Right renal cortex interstitium (tissue), 3 donors: ENCODE measurements at places on chromosomes 3 and 15. TPM values are rescaled to one million over a fixed set of nuclear protein-coding genes. Genes with fewer than 3 reads are reported as not detected.

- DNase-seq: no peak
These were observed 694.5 kb upstream of the BCHE start for GRCh38 chr3:166531730-166532129.

GRCh38 chr3:20023623-20024405 lies 11.8 kb upstream of the PP2D1 start:
- DNase-seq: no peak

- DNase-seq: no peak
These were observed 25.2 kb upstream of the CNTN3 start for GRCh38 chr3:74639681-74640080.

DNA sequence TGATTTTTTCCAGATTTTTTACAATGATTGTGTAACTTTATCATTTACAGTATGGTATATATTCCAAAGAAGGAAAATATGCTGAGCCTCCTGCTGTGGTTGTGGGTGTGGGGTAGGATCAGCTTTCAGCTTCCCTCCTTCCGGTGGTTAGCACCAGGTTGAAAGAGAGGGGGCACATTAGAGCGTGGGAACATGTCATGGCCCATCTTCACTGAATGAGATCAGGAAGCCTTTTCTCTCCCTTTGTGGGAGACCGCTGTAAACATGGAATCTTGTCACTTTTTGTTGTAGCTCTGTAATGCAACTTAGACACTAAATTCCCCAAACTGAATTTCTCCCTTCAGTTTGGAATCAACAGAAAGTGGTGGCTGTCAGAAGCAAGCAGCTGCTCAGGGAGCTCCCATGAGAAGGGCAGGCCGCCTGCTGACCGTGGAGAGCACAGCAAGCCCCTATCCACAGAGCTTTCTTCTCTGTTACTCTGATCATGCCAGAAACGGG lies 86.7 kb upstream of the LIMD1 start:
- peak; percentile 27 for DNase-seq

GRCh38 chr15:77168141-77168540 lies 97.2 kb upstream of the TSPAN3 start:
- no peak for DNase-seq

DNA sequence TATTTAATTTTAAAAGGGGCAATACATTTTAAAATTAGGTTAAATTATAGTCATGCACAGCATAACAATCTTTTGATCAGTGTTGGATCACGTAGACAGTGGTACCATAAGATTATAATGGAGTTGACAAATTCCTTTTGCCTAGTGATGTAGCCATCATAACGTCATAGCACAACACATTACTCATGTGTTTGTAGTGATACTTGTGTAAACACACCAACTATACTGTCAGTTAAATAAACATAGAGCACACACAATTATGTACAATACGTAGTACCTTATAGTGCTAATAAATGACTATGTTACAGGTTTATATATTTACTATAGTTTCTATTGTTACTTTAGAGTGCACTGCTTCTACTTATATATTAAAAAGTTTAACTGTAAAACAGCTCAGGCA lies 31.2 kb downstream of the FOXB1 start:
- DNase-seq: no peak

DNA sequence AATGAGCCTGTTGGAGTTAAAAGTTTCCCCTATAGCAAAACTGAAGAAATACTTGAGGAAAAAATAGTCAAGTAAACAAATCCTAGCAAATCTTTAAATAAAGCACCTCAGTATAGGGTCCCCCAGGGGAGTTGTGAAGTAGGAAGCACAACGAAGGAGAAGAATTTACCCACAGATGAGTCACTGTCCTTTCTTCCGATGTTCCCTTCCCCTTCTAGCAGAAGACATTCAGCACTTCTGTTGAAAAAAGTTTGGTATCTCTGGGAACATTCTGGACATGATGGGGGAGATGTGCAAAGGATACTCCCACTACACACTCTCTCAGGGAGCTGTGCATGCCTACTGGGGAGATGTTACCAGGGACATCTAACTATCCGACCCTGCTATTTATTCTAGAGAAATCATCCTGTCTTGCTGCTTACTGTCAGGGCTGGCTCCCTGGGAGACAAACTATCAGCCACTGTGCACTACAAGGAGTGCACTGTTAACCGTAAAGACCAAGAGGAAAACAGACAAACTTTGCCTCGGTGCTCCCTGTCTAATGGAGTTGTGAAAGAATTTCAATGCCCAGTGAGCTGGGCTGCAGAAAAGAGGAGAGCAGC lies 93.8 kb downstream of the RFTN1 start:
- DNase-seq: no peak

DNA sequence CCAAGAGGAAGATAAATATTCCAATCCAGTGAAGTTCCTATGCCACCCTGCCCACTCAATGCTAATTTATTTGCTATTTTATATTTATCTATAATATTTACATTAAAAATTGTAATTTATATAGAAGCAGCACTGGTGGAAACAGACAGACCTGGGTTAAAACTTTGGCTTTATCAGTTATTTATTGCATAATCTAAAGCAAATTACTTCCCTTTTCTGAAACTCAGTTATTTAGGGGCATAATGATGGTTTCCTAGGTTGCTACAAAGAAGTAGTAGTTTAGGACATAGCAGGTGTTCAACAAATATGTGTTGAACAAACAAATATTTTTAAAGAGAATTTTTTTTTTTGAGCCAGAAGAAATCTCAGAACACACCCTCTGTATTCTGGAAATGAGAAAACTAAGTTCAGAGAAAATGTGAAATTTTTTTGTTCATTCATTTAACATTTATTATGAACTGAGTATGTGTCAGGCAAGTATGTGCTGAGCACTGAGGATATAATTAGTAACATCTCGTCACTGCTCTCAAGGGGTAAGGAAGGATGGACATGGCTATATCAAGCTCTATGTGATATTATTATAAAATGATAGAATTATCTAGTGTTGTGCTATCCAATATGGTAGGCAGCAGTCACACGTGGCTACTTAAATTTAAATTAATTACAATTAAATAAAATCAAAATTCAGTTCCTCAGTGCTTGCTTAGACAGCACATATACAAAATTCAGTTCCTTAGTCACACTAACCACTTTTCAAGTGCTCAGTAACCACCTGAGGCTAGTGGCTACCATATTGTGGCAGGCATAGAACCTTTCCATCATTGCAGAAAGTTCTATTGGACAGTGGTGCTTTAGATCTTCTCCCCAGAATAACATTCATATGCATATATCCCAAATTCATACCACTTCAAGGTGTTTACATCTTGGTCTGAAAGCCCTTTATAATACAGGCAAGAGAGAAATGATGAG lies 7.0 kb upstream of the UBE2Q2 start:
- no peak for DNase-seq

- DNase-seq: no peak
These were observed 134.6 kb upstream of the KBTBD8 start for GRCh38 chr3:66863205-66864111.

DNA sequence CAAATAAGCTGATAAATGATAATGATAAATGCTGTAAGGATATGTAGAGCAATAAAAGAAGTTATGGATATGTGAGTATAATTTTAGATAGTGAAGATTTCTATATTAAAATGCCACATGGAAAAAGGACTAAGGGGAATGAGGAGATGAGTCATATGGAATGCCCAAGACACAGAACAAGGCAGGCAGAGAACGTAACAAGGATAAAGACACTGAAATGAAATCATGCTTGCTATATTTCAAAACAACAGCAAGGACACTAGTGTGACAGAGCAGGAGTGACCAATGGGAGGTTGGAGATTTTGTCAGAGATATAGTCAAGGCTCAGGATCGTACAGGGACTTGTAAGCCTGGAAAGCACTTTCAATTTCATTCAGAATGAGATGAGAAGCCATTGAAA lies 621.5 kb upstream of the SEMA6D start:
- DNase-seq: no peak

DNA sequence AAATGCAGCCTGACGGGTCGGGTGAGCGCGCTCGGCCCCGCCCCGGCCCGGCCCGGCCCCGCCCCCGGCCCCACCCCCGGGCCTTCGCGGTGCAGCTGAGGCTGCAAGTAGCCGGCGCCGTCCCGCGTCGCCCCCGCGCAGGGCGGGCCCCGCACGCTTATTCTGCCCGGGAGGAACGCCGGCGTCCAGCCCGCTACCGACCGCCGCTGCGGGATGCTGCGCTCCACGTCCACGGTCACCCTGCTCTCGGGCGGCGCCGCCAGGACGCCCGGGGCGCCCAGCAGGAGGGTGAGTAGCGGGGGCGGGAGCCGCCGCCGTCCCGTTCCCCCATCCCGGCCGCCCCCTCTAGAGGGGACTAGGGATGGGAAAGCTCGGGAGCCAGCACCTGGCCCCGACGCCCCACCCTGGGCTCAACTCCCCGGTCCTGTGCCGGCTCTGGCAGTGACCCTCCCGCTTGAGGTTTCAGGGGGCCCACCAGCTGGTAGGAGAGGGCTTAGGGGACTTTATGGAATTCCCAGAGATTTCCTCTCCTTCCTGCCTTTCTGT lies at the start of gene MYZAP:
TSS of gene MYZAP (plus strand) at position 83 of the 546 bp plus-strand sequence. CDS start at position 214, 131 bp downstream.
- DNase-seq: no peak

DNA sequence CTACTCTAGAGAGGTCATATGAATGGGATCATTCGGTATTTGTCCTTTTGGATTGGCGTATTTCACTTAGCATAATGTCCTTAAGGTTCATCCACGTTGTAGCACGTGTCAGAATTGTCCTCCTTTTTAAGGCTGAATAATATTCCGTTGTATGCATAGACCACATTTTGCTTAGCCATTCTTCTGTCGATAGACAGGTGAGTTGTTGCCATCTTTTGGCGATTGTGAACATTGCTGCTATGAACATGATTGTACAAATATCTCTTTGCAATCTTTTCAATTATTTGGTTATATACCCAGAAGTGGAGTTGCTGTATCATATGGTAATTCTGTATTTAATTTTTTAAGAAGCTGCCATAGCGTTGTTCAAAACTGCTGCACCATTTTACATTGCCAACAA lies 52.4 kb upstream of the GOLGA8J start:
- no peak for DNase-seq

GRCh38 chr15:101533371-101534140 lies 44.0 kb upstream of the PCSK6 start:
- no peak for DNase-seq

DNA sequence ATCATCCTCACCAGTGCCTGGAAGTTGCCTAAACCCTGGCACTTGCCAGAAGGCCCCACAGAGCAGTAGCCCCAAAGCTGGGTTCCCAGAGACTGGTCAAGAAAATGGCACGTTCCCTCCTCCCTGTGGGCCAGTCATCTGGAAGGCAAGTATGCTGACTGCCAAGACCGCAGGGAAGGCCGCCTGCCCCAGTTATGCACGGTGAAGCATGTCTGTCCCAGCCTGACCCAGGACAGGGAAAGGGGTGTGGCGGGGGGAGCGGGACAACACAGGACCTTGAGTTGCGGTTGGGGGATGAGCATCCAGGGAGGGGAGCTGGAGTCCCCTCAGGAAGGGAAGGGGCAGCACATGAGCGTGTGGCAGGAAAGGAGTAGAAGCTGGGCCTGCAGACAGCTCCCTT lies 33.0 kb downstream of the RBPMS2 start:
- no peak for DNase-seq

DNA sequence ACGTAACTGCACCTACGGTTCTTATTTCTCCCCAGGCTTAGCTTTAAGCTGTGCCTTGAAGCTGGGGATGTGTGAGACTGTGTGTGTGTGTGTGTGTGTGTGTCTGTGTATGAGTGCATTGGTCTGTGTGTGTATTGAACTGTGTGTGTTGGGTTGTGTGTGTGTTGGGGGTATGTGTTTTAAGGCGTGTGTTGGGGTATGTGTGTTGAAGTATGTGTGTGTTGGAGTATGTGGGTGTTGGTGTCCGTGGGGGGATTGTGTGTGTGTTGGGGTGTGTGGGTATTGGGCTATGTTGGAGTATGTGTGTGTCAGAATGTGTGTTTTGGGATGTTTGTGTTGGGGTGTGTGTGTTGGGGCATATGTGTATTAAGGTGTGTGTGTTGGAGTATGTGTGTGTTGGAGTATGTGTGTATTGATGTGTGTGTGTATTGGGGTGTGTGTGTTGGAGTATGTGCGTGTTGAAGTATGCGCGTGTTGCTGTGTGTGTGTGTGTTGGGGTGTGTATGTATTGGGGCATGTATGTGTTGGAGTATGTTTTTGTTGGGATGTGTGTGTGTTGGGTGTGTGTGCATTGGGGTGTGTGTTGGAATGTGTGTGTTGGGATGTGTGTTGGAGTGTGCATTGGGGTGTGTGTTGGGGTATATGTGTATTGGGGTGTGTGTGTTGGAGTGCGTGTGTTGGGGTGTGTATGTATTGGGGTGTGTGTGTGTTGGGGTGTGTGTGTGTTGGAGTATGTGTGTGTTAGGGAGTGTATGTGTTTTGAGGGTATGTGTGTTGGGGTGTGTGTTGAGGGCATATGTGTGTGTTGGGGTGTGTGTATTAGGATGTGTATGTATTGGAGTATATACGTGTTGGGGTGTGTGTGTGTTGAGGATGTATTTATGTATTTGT lies 76.4 kb downstream of the LSM3 start:
- no peak for DNase-seq

GRCh38 chr3:24062916-24063315 lies 117.8 kb downstream of the NR1D2 start:
- no peak for DNase-seq

DNA sequence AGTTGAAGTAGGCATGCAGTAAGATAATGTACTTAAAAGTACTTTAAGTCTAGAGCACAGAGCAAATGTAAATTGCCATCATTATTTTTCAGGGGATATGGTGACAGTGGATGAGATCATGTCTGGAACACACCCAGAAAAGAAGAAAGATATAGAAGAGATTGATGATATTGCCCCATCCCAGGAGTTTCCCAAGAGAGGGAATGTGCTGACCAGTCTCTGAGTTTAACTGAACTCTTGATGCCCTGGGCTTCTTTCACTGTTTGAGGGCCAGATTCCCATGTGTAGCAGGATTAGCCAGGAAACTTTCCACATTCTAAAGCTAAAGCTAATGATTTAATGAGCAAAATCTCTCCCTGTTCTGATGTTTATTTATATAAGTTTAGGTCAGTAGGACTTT lies 366.8 kb upstream of the UMPS start:
- no peak for DNase-seq

- peak; percentile 54 for DNase-seq
These were observed 41.5 kb downstream of the ABHD17C start for GRCh38 chr15:80736560-80736959.

DNA sequence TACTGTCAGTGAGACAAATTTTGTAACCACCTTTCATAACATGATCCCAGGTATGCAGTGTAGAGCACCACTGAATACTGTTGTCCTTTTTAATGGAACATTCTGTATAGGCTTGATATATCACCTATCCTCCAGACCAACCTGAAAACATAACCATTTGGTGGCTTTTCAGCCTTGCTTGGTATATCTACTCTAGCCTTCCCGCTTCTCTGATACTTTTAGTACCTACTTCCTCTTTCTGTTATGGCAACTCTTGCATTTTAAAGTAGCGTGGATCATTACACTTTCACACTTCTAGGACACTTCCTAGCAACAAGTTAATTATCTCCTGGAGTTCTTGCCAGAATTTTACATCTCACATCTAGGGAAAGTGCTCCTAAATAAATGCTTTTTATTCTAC lies 226.6 kb upstream of the ROBO1 start:
- DNase-seq: no peak

- no peak for DNase-seq
These were observed 44.7 kb downstream of the CADM2 start for GRCh38 chr3:85003479-85003878.

- no peak for DNase-seq
These were observed 104.9 kb upstream of the LRRFIP2 start for GRCh38 chr3:37279236-37279635.

SERPINI1 gene
- 35.4 TPM for polyA plus RNA-seq

SCAMP2 gene
- 69.4 TPM for polyA plus RNA-seq

SOX2 gene
- 0.50 TPM for polyA plus RNA-seq

CADPS gene
- polyA plus RNA-seq: 1.2 TPM

ADAMTS17 gene
- 2.1 TPM for polyA plus RNA-seq

RASL12 gene
- 7.8 TPM for polyA plus RNA-seq

CD96 gene
- polyA plus RNA-seq: 1.2 TPM

GHSR gene
- not detected for polyA plus RNA-seq
